Activated T-helper 1 cell treated with Interleukin-2 at 50 U/mL for 16 hours (primary cell): ENCODE measurements at places on chromosomes 4 and X.

DNA sequence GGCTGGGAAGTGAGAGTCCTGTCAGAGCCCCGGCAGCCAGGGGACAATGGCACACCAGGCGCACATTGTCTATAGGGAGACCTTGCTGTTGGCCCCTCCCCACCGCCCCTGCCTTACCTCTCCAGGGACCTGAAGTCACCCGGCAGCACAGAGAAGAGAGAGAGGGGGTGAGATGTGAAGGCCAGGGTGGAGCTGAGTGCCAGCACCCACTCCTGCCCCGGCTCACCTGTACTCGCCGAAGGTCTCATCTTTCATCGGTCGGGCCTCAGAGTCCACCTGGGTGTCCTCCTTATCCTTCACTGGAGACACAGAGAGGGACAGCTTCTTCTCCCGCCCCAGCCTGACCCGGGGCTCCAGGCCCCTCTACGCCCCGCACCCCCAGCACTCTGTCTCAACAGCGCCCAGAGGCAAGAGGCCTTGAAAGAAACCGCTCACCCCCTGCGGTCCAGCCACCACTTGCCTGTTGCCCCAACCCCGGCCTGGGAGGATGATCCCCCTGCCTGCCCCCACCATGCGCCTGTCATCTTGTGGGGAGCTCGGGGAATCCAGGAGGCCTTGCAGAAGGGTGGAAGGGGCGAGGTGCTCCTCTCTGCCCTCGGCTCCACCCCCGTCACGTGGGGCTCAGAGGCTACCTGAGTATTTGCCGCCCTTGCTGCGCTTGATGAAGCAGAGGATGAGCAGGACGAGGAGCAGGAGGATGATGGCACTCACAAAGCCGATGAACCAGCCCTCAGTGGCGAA is 22.6 kb downstream of the L1CAM start:
- no peak for DNase-seq

GRCh38 chr4:10106421-10107039 is 10.1 kb downstream of the WDR1 start:
- DNase-seq: peak; percentile 49

GRCh38 chrX:91389026-91389425 is 45.6 kb upstream of the PABPC5 start:
- no peak for DNase-seq

- DNase-seq: no peak
Observed at GRCh38 chrX:148763896-148764295, 263.5 kb downstream of the AFF2 start.

GRCh38 chr4:22695917-22696316 is 3.2 kb downstream of the GBA3 start:
- no peak for DNase-seq

- DNase-seq: no peak
Observed at GRCh38 chrX:85303544-85303943, 59.8 kb downstream of the ZNF711 start.
